ENCODE measurements at places on chromosomes 13 and 19.

DNA sequence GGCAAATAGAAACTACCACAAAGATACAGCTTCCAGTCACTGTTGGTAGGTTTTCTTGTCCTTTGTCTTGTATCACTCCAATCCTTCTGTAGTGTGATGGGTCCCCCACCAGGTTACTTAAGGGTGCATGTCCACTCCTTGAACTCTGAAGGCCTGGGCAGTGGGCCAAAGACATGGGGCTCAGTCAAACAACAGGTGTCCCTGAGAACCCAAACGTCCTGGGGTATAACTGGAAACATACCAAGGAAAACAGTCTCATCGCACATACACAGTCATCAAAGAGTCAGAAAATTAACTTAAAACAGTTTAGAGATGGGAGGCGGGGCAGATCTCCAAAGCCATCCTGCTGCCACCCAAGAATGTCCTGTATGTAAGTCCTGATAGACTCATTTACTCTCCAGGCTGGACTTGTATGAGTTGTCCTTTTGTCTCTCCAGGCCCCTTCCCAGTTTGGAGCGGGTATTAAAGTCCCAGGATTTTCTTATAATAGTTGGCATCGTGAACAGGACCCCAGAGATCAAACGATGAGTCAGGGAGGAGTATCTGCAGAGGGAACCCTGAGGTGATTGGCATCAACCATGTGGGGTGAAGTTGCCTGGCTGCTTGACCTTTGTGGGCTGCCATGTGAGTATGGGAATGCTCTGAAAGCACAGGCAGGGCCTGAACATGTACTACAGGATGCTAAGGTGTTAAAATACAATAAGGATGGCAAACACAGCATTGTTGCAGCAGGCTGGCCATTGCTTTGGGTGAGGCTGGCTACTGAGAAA lies 613.2 kb upstream of the KLF12 start:
- no peak for DNase-seq

- no peak for DNase-seq
Measured at GRCh38 chr13:50361282-50361681, 346.0 kb downstream of the KCNRG start.

DNA sequence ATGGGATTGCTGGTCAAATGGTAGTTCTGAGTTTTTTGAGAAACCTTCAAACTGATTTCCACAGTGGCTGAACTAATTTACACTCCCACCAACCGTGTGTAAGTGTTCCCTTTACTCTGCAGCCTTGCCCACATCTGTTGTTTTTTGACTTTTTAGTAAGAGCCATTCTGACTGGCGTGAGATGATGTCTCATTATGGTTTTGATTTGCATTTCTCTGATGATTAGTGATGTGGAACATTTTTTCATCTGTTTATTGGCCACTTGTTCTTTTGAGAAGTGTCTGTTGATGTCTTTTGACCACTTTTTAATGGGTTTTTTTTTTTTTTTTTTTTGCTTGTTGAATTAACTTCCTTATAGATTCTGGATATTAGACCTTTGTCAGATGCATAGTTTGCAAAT lies 4.3 kb downstream of the CAB39L start:
- DNase-seq, result no peak

GRCh38 chr19:48716562-48717291 lies 2.8 kb downstream of the MAMSTR start:
- no peak for DNase-seq

GRCh38 chr13:25920277-25920676 lies 131.5 kb downstream of the SHISA2 start:
- DNase-seq, result no peak

DNA sequence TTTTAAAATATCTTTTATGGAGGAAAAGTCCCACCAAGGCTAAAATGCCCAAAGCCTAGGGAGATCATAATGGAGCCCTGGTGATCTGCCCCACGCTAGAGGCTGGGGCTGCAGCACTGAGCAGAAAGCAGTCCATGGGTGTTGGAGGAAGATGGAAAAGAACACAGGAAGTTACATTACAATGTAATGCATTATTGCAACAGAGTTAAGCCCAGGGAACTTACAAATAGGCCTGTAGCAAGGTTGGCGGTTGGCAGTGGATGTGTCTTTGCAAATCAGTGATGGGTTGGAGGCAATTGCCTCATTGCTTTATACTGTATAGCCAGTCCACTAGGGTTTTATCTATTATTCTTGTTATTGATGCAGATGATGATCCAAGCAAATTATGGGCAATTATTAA lies 399.9 kb downstream of the NDFIP2 start:
- no peak for DNase-seq

DNA sequence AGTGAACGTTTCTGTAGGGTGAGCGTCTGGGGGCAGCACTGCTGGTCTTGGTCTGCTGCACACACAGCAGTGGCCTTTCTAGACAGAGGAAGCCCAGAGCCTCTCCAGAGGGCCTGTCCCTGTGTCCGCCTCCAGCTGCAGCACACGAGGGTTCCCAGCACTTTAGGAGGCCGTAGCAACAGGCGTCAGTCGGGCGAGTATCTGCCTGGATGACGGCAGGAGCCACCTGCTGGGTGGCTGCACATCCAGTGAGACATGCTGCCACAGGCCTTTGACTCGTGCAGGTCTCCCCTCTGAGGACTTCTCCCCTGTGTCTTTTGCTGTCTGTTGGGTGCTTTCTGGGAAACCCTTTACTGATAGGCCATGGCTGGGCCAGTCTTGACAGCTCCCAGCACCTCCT lies 22.1 kb downstream of the AP2A1 start:
- DNase-seq, result no peak

- DNase-seq, result no peak
Measured at GRCh38 chr19:30535011-30535410, 162.8 kb downstream of the ZNF536 start.

GRCh38 chr13:108787700-108788414 lies 158.4 kb downstream of the MYO16 start:
- DNase-seq, result no peak

GRCh38 chr13:44697058-44697457 lies 120.9 kb upstream of the TSC22D1 start:
- no peak for DNase-seq

DNA sequence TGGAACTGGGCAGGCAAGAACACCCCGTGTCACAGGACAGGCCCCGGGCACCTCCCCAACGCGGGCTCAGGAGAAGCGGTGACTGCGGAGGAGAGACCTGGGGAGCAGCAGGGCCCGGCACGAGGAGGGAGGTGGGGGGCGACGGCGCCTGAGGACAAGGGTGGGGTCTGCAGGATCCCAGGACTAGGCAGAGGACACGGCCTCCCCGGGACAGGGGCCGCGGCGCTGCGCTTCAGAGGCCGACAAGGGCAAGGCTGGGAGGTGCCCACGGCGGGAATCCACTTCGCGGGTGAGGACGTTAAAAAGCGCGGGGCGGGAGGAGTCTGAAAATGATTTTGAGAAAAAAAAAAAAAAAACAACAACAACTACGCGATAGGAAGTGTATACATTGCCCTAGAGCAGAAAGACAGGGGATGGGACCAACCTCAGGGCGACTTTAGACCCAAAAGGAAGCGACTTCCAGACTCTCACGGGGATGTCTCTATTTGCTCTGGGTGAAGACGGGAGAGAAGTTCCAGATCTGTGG lies 44.9 kb downstream of the ZNF611 start:
- DNase-seq, result no peak

Data from activated T-helper 2 cell treated with anti-CD3 and anti-CD28 coated beads, Interferon-gamma antibody, Interleukin-2, Interleukin-4, amounts not matched to agents 10 μg/mL and 5 μg/mL and 100 μg/mL, durations not matched to agents 14 hours and 24 hours and 36 hours (primary cell).